ENCODE measurements at places on chromosomes 4 and X.

- DNase-seq, result peak; percentile 44
Measured at GRCh38 chrX:9614016-9614415, 149.2 kb downstream of the TBL1X start.

DNA sequence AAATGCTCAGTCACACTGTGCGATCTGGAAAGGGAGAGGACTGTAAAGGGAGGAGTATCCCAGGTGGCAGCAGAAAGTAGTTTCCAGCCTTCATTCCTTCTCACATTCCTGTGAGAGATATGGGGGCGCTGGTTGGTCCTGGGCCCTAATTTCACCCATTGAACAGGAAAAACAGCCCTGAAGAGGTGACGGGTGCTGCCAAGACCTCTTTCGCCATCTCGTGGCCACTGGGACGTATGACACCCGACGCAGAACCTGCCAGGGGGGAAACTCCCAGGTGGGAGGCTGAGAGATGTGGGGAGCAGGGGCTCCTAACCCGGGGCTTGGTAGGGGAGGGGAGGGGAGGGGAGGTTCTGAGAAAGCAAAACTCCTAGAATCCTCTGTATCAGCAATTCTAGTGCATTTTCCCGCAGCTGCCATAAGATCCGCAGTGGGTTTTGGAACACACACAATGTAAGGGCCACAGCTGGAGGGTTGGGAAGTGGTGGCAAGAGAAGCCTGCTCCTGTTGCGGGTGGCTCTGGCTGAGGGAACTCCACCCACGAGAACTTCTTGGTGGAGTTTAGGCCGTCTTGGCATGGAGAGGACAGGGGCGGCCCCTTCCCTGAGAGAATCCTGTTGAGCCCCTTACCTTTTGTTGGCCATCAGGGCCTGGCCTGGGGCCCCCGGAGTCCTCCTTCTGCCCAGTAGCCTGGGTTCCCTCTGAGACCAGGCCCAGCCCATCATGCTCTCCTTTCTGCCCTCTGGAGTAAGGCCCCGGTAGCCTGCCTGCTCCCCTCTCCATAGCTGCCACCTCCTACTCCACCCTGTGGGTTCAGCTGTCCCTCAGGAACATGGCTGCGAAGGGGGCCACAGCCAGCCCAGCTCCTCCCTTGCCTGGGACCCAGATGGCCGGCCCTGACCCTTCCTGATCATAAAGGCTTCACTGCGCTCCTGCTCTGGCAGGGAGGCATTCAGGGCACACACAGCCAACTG is 134.1 kb downstream of the OR13H1 start:
- no peak for DNase-seq

- no peak for DNase-seq
Measured at GRCh38 chr4:114116861-114117260, 137.4 kb upstream of the ARSJ start.

- DNase-seq, result no peak
Measured at GRCh38 chr4:176708771-176709311, 83.9 kb downstream of the VEGFC start.

DNA sequence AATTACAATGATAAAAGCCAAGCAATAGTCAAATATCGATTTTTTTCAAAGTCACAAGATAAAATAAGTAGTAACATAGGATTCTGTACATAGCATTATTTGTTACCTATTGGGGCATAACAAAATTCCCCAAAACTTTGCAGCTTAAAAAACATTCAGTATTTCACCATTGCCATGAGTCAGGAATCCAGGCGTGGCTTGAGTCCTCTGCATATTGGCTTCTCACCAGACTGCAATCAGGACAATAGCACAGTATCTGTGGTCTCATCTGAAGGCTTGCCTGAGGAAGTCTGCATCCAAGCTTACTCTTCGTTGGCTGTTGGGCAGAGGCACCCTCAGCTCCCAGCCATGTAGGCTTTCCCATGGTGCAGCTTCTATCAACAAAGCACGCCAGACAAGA is 6.2 kb upstream of the CTBP1 start:
- DNase-seq, result no peak

DNA sequence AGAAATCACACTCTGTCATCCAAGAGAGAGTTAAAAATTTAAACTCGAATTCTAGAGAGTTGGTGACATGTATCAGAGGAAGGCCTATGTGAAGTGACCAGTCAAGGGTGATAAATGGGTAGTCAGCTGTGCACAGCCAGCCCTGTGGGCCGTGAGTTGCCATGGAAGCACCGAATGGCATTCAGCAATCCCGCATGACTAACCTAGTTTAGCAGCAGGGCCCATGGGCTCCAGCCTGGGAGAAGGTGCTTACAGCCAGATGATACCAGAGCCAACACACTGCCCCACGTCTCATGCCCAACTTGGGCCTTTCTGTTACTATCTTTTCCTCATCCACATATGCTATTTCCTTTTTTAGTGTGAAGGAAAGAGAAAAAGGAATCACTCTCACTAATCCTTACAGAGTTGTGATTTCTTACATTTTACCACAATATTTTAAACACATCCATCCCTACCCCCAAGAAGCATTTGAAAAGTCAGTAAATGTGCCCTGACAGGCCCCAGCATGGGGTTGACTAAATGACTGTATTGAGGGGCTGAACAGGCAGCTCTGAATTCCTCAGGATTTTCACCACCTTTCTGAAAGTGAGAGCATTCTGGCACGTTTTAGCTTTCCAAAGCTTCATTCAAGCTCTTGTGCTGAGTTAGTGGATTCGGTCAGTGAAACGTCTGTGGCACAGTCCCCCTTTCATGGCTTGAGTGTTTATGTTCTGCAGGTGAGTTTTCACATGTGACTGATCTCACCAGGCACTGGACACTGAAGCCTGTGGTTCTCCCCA is 104.2 kb downstream of the AFF1 start:
- DNase-seq, result peak; percentile 98

DNA sequence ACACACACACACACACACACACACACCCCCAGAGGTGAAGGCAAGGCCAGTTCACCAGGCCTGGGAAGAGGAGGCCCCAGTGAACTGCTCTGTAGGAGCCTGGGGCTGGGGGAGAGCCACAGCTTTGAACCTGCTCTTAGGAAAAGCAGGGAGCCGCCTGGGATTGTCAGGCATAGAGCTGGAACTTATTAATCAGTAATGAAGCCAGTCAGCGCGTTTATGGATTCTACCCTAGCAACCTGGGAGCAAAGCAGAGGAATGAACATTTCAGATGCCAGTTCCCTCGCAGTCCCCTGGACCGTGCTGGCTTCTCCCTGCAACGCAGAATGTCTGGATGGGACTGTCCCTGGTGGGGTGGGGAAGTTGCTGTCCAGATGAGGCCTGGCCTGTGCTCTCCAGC is 45.3 kb upstream of the DDX3X start:
- no peak for DNase-seq

DNA sequence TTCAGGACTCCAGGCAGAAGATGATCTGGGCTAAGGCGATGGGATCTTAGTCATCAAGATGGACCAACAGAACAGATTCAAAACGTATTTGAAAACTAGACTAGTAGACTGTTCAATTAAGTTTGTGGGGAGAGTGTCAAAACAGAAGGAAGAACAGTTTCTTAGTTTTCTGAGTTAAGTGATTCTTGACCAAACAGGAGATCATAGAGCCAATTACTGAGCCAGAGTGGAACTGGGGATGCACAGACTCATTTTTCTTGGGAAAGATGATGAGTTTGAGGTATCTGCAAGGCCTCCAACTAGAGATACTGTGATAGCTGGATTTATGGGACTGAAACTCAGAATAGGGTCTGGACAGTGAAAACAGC is 119.5 kb downstream of the REELD1 start:
- no peak for DNase-seq

- no peak for DNase-seq
Measured at GRCh38 chr4:25449688-25450087, 72.6 kb downstream of the ANAPC4 start.

DNA sequence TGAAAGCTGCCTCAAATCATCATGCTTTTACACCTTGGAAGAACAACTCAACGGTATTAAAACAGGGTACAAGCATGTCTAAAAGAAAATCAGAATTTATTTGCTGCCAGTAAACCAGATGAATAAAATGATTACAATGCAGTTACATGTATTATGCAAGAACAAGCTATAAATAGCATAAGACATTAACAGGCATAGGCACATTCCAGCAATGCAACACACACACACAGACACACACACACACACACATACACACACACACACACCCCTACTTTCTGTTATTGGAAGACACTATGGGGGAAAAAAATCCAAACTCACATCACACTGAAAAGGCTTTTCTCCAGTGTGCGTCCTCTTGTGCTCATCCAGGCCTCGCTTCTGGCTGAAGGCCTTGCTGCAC is 212.5 kb downstream of the PRDM5 start:
- no peak for DNase-seq

- no peak for DNase-seq
Measured at GRCh38 chr4:124803641-124804040, 91.1 kb upstream of the ANKRD50 start.
